AML-193 (cell line): ENCODE measurements at places on chromosomes 5 and 9.

- no peak for DNase-seq
These were observed 252.5 kb downstream of the TLE4 start for GRCh38 chr9:79824265-79824664.

DNA sequence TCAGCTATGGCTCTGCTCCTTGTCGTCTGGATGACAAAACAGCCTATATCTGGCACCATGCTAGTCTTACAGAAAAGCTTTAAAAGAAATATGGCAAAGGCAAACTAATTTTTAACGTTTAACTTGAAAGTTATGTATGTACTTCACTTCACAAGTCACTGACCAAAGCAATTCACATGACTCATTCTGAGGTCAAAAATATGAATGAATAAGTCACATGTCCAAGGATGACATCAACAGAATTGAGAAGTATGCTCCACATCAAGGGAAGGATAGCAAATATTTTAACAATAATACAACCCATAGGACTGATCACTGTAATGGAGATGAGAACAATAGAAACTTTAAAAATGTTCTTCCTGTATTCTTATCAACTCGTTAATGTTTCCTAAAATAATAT lies 1072.6 kb upstream of the NUDT12 start:
- DNase-seq, result no peak

DNA sequence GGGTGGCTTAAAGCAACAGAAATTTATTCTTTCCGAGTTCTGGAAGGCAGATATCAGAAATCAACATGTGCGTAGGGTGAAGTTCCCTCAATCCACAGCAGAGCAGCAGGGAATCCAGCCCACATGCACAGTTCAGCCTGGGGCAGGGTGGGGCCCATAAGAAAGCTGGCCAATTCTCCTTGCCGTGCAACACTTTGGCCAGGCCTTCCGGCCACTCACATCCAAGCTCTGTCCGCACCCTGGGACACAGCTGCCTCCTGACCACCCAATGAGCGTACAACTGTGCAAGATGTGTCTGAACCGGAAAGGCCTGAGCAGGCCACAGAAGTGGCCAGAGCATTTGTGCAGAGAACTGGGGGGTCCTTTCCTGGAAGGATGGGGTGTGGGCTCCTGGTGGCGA lies 274.9 kb downstream of the GADD45G start:
- DNase-seq, result no peak

DNA sequence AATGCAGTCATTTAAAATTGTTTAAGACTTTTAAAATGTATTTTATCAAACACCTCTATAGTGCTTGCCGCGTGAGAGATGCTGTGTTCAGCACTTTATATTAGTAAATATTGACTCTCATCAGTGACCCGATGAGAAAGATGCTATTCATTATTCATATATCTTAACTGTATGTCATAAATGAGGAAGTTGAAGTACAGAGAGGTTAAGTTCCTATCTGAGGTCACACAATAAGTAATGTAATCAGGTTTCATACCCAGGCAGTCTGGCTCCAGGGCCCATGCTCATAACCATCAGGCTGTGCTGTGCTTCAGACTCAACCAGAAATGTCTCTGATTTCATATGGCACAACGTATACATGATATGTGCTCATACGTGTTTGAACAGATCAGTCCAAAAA lies 119.0 kb downstream of the SV2C start:
- DNase-seq, result peak; percentile 29

DNA sequence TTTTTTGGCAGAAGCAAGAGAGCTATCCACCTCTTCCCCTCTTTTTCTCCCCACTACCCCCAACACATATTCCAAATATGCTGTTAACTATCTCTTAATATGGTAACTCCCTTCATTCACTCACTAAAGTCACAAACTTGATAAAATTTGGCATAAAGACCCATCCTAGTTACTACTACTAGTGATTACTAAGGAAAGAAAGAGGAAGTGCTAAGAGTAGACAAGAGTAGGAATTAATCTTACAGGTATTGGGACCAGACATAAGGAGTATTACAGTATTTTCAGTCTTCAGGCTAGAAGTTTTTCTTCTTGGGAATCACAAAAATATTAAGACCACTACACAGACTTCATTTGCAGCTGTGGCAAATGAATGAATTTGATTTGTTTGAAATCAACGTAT lies 2.2 kb downstream of the ADAMTS6 start:
- no peak for DNase-seq

GRCh38 chr9:137650779-137651178 lies 32.0 kb downstream of the EHMT1 start:
- DNase-seq, result no peak

- DNase-seq, result no peak
These were observed 3.5 kb upstream of the HRH2 start for GRCh38 chr5:175654339-175654738.

DNA sequence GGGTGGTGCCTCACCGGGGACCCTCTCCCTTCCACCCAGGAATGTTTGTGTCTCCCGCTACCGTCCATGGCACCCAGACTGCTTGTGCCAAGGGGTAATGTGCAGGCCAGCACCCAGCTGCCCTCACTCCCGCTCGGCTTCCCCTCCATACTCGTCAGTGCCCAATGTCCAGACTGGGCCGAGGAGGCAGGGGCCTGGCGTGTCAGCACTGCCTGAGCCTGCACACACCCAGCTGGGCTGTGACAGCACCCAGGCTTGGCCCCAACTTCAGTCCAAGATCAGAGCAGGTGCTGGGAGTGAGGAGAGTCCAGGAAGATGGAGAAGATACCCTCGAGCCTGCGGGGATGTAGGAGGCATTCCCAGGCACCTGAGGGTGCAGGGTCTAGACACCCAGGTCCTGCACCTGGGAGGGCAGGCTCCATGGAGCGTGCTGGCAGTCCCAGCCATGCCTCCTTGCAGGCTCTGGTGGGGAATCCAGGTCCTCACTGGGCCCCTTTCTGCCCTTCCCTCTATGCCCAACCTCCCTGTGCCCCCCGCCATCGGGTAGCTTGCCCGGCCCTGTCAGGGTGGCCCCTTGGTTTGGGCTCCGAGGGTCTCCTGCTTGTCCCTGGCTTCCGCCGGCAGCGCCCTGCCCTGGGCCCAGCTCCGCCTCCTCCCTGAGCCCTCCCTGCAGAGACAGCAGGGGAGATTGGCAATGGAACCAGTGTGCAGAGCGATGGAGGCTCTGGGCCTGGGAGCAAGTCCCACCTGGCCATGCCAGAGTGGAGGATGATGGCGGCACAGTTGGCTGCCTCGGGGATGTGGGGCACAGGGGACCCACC lies 250.8 kb upstream of the EDIL3 start:
- no peak for DNase-seq

- no peak for DNase-seq
These were observed 5.2 kb upstream of the ST6GALNAC6 start for GRCh38 chr9:127904561-127905003.

DNA sequence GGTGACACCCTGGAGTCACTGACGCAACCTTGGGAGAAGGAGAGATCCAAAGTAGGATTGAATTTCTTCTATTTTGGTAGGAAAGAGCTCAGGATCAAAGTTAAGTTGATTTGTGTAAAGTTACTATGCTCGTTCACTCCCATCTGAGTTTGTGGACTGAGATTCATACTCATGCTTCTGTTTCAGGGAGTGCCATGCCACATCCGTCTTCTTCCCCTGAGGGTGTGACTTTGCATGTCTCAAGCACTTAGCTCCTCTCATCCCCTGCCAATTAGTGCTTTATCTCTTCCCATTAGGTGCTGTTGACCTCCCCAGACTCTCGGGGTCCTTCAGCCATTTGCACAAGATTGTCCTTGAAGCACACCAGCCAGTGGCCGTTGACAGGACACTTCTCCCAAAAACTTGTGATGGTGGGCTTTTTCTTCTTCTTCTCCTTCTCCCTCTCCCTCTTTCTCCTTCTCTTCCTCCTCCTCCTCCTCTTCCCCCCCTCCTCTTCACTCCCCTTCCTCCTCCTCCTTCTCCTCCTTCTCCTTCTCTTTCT lies 232.2 kb upstream of the KLF4 start:
- no peak for DNase-seq

DNA sequence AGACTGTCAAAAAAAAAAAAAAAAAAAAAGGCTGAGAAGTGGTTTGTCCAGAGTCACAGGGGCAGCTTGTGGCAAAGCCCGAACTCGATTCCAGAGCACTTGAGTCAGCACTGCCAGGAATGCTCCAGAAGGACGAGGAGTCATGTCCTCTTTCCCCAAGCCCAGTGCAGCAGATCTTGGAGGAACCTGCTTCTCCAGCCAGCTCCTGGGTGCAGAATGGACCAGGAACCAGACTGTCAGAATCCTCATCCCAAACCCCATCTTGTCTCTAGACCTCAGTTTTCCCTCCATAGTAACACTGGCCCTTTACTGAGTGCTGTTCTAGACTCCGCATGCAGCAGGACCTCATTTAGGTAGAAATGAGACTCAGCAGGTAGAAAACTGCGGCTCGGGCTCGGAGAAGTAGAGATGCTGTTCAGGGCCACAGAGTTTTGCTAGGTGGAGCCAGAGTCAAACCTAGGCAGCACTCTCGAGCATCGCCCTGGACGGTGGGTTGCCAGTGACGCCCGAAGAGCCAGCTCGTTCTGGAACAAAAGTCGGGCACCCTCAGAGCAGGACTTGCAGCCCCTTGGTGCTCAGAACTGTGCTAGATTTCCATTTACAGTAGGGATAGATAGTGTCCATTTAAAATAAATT lies 15.4 kb downstream of the CD74 start:
- DNase-seq, result no peak

DNA sequence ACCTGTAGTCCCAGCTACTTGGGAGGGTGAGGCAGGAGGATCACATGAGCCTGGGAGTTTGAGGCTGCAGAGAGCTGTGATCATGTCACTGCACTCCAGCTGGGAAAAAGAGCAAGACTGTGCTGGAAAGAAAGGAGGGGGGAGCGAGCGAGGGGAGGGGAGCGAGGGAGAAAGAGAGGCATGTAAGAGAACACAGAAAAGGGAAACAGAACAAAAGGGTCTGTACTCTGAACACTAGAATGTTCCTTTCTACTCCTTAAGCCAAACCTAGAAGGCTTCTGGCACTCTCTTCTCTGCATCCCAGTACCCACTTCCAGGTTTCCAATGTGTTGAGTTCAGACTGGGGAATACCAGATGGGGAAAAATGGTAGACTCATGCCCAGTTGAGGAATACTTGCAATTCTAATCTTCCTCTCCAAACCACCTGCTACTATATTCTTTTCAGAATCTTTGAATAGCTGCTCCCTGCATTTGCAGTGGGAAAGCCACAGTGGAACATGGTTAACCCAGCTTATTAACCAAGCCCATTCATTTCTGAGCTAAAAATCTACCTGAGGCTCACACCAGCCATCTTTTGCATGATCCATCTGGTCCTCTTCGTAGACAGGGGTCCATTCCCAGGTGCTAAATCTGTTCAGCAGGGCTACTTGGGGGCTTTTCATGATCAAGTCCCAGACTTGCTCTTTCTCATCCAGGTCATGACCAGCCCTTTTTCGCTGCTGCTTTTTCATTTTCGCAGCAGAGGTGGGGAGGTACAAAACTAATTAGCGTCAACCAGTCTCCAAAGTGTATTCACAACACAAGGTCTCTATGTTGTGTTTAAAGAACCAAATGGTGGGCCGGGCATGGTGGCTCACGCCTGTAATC lies 34.9 kb downstream of the SEMA4D start:
- DNase-seq, result no peak
